Esophagus mucosa (tissue), 1 donor: ENCODE measurements at places on chromosomes 3 and 15. TPM values are rescaled to one million over a fixed set of nuclear protein-coding genes. Genes with fewer than 3 reads are reported as not detected.

The SAMD7 gene
- total RNA-seq: not detected

The IGF1R gene
- total RNA-seq: 21.2 TPM

The CLPX gene
- 49.3 TPM for total RNA-seq

The ZDHHC3 gene
- 72.3 TPM for total RNA-seq

DNA sequence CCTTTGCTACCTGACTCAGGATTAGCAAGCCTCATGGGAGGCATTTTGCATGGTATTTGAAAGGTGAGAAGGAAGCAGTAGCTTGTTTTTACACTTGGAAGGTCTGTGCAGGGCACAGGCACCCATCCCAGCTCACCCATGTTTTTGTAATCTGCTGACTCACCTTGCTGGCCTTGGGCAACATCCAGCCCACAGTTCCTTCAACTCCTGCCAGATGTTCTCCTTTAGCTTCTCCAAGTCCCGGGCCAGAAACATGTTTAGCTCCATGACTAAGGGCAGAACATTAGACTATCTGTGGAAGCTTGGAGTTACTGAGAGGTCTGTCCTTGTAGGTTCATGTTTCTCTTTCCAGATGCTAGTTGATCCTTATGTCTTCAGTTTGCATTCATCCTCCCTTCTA is 12.4 kb upstream of the ZNF770 start:
- ATAC-seq: peak; percentile 98

DNA sequence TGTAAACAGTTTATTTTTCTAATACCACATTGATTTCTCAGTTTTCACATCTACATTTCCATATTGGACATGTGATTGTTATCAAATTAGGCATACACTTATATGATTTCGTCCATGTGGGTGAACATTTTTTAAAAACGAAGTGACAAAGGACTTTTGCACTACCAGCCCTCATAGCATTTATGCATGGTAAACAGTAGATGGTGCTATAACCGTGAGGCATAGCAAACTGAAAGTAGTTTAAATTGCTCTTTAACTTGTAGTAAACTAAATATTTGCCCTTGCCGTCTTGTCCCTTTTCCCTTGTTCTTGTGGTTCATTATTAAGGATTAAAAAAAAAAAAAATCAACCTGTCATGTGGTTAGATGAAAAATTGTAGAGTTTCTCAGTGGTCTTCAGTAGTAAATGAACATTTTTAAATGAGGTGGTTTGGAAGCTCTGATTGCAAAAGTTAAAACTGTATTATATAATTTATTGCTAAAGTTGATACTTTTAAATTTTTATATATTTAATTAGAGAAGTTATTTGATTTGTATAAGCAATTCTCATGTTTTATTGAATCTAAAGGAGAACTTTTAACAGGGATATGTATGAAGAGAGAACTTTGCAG is 24.0 kb downstream of the STX19 start:
- ATAC-seq: peak; percentile 67
